ENCODE measurements at places on chromosomes 13 and 19.

DNA sequence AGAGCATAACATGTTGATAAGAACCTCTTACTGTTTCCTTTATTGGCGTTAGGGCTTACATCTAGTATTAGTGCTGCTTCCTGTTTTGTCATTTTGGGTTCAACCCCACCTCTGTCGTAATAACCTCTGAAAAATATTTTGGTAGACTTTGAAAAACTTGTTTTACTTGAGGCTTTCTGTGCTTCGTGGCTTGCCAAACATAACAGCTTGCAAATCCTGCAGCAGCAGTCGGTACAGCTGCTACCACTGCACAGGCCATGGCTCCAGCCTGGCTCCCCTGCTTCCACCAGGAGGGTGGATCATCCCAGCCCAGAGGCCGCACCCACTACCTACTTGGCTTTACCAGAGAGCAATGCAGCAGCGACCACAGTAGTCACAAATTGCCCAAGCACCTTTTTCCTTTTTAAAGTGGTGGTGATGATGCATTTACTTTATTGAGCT is 11.8 kb upstream of the CEACAM4 start:
- DNase-seq, result no peak

DNA sequence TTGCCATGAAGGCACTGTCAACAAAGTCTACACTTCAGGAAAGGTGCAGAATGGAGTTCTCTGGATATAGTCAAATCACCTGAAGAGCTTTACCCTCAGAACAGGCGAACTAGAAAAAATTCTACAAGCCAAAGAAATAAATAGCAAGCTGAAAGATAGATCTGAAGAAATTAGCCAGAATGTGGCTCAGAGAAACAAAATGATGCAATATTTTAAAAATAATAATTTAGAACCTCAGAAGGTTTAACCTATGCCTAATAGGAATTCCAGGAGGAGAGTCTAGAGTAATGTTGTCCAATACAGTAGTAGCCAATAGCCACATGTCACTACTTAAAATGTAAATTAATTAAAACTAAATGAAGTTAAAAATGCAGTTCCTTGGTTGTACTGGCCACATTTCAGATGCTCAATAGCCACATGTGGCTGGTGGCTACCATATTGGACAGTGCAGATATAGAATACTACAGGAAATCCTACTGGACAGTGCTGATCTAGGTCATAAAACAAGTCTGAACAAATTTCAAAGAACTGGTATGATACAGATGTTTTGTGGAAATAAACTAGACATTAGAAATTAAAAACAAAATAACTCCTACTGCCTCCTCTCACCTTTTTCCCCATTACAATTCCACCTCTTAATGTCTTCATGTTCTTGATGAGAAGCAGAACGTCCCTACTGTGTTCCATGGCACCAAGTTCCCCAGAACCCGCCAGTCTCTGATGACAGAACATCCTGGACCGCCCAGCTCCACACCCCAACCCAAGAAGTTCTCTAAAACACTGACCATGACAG is 679 bp upstream of the CDADC1 start:
- DNase-seq, result no peak

- DNase-seq, result no peak
These were observed 66.8 kb upstream of the MCF2L start for GRCh38 chr13:112902101-112902651.

DNA sequence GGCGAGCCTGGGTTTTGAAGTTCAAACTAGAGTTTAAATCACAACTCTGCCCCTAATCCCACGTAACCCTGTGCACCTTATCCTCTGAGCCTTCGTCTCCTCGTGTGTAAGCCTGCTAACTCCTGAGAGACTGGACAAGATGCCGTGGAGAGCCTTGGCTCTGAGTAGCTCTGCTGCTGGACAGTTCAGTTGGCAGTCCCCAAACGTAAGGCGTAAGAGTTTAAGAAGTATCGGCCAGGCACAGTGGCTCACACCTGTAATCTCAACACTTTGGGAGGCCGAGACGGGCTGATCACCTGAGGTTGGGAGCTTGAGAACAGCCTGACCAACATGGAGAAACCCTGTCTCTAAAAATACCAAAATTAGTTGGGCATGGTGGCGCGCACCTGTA is 4.7 kb upstream of the CD79A start:
- no peak for DNase-seq

DNA sequence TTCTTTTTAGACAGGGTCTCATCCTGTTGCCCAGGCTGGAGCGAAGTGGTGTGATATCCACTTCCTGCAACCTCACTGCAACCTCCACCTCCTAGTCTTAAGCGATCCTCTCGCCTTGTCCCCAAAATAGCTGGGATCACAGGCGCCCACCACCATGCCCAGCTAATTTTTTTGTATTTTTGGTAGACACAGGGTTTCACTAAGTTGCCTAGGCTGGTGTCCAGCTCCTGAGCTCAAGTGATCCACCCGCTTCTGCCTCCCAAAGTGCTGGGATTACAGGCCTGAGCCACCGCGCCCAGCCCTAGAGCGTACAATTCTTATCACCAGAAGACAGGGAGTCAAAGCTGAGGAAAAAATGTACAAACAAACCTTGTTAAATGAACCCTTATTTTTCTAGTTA is 4.5 kb upstream of the ELOF1 start:
- no peak for DNase-seq
